ENCODE measurements at places on chromosomes 7 and 10.

DNA sequence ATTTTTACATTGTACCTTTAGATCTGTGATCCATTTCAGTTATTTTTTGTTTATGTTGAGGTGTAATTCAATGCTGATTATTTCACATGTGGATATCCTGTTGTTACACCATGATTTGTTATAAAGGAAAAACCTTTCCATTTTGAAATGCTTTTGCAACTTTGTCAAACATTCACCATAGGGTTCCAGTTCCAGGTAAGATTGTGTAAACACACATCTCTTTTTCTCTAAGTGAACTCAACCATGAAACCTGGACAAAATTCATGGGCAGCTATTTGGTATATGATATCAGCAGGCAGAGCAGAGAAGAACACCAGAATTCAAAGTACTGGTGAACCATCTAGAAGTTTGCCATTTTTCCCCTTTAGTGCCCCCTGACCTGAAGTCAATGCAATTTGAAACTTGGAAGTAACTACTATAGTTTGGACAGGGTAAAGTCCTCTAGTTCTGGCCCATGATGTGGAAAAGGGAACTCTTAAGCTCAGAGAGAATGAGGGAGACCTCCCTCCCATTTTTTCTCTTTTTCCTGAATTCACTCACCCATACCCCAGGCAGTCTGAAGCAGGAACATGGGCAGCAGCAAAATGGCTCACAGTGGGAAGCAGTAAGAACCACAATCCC lies 446.1 kb downstream of the ATRNL1 start:
- DNase-seq, result no peak

DNA sequence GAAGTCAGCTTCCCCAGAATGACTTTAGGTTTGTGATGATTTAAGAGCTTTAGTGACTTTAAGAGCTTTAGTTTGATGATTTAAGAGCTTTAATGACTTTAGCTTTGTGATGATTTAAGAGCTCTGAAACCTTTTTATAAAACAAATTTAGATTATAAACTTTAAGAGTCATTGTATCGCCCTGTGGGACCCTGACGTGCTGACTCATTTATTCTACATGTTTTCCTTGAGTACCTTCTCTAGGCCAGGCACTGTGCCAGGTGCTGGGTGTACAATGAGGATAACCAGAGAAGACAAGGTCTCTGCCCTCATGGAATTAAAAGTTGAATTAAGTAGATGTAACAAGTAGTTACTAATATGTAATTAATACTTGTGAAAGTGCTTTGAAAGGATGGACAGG lies 45.4 kb downstream of the CNNM1 start:
- DNase-seq, result no peak

DNA sequence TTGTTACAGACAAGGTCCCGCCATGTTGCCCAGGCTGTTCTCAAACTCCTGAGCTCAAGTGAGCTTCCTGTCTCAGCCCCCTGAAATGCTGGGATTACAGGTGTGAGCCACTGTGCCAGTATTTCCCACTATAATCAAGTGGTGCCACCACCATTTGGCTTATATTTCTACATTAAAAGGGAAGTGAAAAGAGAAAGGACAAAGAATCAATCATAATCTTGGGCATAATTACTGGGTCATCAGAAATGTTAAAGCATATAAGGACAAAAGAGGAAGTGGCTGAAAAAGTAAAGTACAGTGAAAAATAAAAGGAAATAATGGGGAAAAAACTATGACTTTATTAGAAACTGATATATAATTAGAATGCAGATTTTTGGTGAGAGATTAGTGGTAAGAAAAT lies 25.7 kb upstream of the ENTPD1 start:
- no peak for DNase-seq

DNA sequence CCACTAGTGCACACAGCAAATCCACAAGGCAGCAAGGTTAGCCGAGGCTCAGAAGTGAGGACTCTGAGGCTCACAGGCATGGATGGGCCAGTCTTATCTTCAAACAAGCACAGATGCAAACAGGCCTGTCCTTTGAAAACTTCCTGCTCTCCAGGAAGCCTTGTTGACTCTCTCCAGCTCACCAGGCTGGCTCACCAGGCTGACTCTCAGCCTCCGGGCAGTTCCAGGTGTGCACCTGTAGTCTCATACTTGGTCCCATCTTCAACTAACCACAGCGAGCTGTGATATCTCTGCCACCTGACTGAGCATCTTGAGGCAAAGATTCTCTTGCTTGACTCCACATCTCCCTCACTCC lies 173.9 kb upstream of the ZMIZ1 start:
- no peak for DNase-seq

DNA sequence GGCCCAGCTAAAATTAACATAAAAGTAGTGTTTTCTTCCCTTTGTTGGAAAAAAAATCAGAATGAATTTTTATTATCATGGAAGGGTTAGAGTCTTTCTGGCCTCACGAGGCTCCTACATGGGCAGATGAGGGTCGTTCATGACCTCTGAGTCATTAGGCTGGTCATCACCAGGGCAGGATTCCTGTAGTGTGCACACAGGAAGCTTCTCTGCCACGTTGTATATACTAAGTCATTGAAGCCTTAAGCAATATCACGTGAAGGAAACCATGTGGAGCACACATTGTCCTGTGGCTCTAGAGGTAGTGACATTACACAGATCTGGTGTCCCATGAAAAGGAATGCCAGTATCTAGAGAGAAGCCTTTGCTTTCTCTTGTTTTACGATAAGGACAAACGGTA lies 84.7 kb upstream of the C1QL3 start:
- DNase-seq, result no peak

DNA sequence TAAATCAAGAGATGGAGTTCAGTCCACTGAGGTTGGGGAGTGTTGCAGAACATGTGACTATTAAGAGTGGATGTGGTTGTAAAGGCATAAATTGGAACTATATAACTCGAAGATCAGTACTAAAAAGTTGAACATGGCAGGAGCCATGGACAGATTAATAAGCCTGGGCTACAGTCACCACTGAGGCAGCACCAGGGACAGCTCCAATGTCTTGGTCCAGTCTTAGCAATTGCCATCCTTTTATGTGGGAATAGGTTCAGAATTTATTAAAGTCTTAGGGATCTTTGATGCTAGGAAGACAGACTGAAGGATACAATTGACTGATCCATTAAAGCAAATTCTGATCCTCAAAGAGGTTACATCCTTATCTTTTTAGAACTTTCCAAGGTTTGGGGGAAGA lies 156.6 kb downstream of the ADRA2A start:
- no peak for DNase-seq

Measured in CD4-positive, alpha-beta T cell treated with Interferon gamma for 1 hour (primary cell).